ENCODE measurements at places on chromosomes 2 and 18. TPM values are rescaled to one million over a fixed set of nuclear protein-coding genes. Genes with fewer than 3 reads are reported as not detected.

The NOSTRIN gene
- 14.0 TPM for total RNA-seq

The TMEM214 gene
- total RNA-seq, result 28.2 TPM

The ACTG2 gene
- total RNA-seq, result 1.7 TPM

The TDRD15 gene
- total RNA-seq, result not detected

The CNDP1 gene
- total RNA-seq, result not detected

The ZNF513 gene
- total RNA-seq, result 6.0 TPM

The NOTO gene
- not detected for total RNA-seq

The GPBAR1 gene
- total RNA-seq, result 1.8 TPM

The FAP gene
- 0.62 TPM for total RNA-seq

The IGFBP2 gene
- 51.1 TPM for total RNA-seq

The CABYR gene
- total RNA-seq, result not detected

The HNMT gene
- total RNA-seq, result 12.7 TPM

The DCDC2C gene
- total RNA-seq, result not detected

DNA sequence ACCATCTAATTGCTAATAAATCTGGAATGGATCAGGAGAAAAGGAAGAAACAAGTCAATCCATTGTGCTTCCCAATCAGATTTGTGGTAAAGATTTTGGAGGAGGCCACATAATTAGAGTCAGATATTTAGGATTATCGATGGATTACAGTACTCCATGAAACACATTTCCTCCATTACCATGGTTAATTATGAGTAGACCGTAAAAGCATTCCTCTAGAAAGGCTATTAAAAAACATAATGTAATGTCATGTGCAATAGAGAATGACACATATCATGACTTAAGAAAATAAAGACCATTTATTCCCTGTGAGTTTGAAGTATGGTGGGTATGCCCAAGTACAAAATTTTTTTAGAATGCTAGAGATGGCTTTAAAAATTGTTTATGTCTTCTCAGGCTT, 96.1 kb downstream of the ITGA4 start:
- no peak for DNase-seq

DNA sequence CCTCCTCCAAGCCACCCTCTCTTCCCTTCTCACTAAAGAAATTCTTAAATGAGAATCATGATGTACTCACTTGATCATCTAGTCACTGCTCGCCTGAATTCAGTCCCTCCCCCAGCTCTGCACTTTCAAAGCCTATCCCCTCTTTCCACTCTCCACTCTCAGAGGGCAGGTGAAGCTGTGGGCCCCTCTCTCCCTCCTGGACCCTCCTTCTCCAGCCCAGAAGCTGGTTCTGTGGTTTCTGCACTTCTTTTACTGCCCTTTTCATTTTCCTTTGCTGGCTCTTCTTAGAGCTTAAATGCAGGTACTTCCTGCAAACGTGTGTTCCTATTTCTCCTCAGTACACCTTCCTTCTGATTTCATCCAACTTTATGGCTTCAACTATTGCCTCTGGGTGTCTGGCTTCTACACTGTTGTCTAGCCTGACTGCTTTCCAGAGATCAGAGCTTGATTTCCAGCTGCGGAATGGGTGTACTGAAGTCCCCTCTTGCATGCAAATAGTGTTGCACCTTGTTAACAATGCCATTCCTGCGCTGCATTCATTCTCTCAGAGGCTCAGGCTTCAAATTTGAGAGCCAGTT, 15.3 kb upstream of the TXNDC2 start:
- no peak for DNase-seq

- no peak for DNase-seq
These were observed 16.7 kb upstream of the LYPD6B start for GRCh38 chr2:149021761-149022160.

GRCh38 chr2:32910883-32911598, 35.7 kb upstream of the LTBP1 start:
- DNase-seq, result no peak

GRCh38 chr2:20818820-20819219, 4.1 kb downstream of the LDAH start:
- DNase-seq, result no peak

- no peak for DNase-seq
These were observed 42.1 kb downstream of the NOP58 start for GRCh38 chr2:202307690-202308089.

DNA sequence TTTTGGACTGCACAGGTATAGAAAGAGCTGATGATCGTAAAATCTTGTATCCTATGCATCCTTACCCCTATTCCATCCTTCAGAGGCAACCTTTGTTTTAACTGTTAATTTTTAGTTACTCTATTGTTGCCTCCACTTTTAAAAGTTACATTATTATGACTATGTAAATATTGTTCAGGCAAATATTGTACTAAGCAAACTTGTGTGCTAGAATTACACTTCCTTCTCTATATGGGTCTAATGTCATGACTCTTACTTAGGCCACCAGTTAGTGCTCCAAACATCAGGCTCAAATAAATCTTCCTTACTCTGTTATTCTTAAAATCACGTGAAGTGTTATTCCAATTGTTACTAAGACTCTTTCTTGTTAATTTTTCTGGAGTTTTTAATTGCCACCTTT, 47.4 kb upstream of the EMILIN2 start:
- DNase-seq, result no peak

GRCh38 chr18:49096021-49096420, 145.3 kb upstream of the SMAD7 start:
- no peak for DNase-seq

GRCh38 chr18:76134628-76135027, 360.4 kb downstream of the ZNF516 start:
- no peak for DNase-seq

GRCh38 chr18:29465526-29465925, 1288.6 kb upstream of the CDH2 start:
- no peak for DNase-seq

GRCh38 chr2:107197594-107198294, 311.8 kb upstream of the ST6GAL2 start:
- DNase-seq, result no peak

GRCh38 chr2:225937625-225938187, 538.2 kb downstream of the NYAP2 start:
- no peak for DNase-seq

GRCh38 chr2:217158928-217159327, 299.1 kb upstream of the TNP1 start:
- DNase-seq, result no peak

DNA sequence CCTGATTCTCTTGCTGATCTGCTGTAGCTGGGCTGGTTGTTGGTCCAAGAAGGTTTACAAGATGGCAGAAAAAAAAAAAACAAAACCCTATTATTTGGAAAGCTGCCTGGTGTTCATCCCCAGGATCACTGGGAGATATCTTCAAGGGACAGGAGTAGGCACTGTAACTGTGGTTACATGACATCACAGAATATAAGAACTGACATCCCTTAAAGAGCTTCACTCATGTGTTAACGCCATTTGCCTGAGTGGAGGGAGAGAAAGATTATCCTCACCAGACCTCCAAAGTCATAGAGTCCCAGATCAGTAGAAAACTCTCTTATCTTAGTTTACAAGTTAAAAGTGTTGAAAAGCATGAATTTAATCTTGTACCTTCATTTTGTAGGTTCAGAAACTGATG, 95.3 kb upstream of the BZW1 start:
- DNase-seq, result no peak

GRCh38 chr18:78309924-78310323, 669.7 kb upstream of the SALL3 start:
- DNase-seq, result no peak

- DNase-seq, result no peak
These were observed 53.1 kb downstream of the SLC39A10 start for GRCh38 chr2:195709901-195710806.

DNA sequence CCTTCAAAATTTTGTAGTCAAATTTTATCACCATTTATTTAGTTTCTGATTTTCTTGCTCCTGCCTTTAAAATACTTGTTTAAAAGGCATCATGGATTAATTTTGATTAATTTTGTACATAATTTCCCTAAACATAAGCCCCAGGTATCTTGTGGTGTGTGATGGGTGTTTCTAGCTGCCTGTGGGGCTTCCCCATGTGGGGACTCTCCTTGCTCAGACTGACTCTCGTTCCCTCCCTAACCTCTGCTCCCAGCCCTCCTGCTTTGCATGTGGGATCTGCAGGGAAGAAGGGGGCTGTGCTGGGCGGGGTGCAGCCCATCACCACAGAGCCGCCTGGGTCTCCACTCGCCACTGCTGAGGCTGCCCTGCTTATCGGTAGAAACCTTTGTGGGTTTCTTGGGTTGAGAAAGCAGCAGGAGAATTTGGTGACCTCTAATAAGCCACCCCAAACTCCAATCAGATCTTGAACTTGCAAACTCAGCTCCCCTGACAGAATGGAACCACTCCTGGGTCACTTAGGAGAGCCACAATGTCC, 72.5 kb downstream of the MRPS9 start:
- no peak for DNase-seq

- no peak for DNase-seq
These were observed 272.3 kb downstream of the CDH20 start for GRCh38 chr18:61605376-61606067.

- no peak for DNase-seq
These were observed 1.8 kb upstream of the RFX8 start for GRCh38 chr2:101476605-101477208.

DNA sequence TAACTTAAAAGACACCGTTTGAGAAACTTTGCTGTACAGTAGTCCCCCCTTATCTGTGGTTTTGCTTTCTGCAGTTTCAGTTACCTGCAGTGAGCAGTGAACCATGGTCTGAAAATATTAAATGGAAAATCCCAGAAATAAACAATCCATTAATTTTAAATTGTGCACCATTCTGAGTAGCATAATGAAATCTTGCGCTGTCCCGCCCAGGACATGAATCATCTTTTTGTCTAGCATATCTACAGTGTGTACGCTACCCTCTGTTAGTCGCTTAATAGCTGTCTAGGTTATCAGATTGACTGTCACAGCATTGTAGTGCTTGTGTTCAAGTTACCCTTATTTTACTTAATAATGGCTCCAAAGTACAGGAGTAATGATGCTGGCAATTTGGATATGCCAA, 6.1 kb downstream of the ARPC2 start:
- no peak for DNase-seq

DNA sequence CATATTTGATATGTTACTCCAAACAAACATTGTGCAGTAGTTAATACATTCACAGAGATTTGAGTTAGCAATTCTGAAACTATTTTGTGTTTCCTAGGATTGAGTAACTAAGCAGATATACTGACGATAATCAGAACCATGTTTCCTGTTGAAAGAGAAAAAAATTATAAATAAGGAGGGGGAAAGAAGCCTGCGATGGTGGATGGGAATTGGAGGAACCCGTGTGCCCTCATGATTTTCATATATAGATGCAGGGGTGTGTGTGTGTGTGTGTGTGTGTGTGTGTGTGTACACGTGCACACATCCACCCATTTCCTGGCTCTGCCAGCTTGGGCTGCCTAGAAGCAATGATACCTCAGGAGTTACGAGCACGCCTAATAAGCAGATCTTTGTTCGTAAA, 56.9 kb downstream of the LPIN2 start:
- DNase-seq, result no peak

- no peak for DNase-seq
These were observed 16.1 kb downstream of the WNT10A start for GRCh38 chr2:218896501-218897393.

DNA sequence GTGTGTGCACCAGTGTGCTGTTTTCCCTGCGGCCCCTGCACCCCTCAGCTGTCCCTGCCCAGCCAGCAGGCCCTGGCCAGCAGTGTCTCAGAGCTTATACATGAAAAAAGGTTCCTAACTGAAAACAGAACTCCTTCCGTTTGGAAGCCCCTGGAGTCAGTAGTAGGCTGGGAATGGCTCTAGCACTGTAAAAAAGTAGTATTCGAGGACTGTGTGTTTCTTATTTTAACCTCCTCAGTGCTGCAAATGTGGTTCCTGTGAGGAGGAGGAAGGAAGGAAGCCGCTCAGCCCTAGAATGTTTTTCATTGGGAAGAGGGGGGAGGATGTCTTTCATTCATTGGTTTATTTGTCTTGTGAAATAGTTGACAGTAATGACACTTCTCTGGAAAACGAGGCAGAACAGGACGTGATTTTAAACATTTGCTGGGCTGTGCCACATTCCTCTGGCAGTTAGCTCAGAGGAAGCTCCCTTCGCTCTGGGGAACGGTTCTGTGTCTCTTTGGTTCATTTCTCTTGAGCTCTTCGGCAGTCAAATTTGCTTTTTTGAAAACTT, 103.5 kb downstream of the SPTBN1 start:
- no peak for DNase-seq

Data from Right ventricle myocardium superior (tissue), 1 donor.